Ecto neural progenitor cell (in vitro differentiated cells): ENCODE measurements at places on chromosomes 6 and 20.

DNA sequence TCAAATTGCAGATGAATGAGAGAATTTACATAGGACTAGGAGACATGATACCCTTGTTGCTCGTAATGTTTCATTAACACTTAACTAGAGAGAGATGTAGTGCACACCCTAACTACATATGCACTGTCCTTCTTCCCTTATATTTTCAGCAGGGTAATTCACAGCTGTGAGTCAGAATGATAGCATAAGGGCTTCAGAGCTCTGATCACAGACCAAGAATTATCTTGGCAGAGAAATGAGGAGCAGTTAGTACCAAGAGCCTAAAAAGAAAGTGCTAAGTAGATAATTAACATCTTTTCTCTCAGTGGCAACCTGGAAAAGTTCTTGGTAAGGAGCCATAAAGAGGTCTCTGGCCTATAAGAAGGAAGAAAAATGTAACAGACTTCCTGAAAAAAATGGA, 35.8 kb downstream of the GRIK2 start:
- DNase-seq, result no peak

DNA sequence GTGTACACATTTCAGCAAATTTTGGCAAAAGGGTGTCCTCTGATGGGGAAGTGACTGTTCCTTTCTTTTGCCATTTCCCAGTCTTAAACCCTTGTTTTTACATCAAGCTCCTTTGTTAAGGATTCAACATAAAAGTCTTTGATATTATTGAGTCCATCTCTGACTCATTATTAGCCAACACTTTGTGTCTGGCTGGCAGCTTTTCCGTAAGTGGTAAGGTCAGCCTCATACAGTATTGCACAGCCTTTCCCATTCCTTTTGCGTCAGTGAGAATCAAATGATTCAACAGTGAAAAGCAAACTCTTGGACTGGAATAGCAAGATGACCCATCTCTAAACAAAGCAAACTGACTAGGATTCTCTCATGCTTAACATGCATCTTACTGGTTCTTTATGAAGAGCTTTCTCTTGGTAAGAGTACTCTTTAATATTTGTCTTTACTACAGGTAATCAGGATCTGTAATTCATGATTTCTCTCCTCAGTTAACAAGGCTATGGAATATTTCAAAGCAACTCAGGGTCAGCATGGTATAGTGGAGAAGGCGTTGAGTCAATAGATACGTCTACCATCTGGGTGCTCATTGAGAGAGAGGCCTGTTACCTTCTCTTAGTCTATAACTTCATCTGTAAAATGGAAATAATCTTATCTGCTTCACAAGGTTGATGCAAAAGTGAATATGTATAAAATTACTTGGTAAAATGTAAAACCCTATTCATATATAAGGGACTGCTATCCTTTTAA, 183.6 kb downstream of the PRL start:
- DNase-seq, result no peak

DNA sequence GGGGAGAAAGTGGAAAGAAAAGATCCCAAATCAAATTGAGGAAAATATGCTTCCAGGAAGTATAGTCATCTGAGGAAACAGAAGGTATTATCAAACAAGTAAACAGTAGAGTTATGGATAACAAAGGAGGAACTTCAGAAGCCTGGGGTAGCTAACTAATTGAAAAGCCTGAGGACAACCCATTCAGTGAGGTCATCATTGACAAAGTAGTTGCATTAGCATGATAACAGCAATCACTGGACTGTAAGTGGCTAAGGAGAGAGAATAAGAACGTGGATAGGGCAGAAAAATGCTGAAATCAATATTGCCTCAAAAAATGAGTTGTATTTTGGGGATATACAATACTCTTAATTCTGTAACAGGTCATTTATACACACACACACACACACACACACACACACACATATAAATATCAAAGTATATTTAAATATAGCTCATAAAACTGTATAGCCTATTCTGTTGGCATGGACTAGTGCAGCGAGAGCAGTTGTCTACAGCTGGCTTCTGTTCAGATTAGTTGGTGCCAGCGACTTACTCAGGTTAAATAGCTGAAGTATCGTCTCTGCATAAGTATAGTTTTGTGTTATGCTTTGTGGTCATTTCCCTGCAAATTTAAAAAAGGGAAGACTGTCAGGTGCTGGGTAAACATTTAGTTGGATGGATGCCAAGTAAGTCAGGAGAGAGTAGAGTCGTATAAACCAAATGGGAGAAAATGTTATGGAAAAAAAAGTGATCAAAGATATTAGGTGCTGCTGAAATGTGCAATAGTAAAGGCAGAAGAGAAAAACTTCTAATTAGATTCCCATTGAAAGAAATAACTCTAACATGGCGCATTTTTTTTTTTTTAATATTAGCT, 33.8 kb upstream of the CTAGE9 start:
- DNase-seq, result no peak

GRCh38 chr20:49631061-49631716, 63.3 kb upstream of the PTGIS start:
- DNase-seq, result no peak

DNA sequence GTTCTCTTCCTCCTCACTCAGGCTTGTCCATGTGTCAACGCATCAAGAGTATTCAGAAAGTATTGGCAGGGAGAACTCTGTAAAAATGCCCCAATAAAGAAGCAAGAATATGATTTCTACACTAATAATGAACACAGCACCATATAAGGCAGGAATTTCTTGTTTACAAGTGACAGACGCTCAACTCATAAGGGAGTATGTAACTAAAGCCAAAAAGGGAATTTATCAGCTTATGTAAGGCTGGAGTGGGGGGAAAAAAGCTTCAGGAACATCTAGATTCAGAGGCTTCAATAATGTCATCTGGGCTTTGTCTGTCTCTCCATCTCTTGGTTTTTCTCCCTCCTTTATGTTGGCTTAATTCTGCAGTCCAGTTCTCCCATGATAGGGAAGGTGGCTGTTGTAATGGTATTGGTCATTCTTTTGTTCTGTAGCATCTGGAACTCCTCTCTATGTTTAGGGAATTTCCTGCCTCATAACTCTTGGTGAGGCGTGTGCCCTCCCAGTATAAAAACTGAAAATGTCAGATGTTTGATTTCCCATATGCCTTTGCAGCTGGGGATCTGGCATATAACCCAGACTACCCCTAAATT, 125.1 kb upstream of the COL21A1 start:
- no peak for DNase-seq

GRCh38 chr20:2213401-2213800, 82.4 kb upstream of the TGM3 start:
- DNase-seq, result no peak

- DNase-seq, result no peak
These were observed 43.6 kb downstream of the CTCFL start for GRCh38 chr20:57481281-57481711.

- DNase-seq, result no peak
These were observed 190.4 kb downstream of the OGFRL1 start for GRCh38 chr6:71478834-71479541.

GRCh38 chr6:133606852-133607251, 282.1 kb upstream of the TCF21 start:
- no peak for DNase-seq

DNA sequence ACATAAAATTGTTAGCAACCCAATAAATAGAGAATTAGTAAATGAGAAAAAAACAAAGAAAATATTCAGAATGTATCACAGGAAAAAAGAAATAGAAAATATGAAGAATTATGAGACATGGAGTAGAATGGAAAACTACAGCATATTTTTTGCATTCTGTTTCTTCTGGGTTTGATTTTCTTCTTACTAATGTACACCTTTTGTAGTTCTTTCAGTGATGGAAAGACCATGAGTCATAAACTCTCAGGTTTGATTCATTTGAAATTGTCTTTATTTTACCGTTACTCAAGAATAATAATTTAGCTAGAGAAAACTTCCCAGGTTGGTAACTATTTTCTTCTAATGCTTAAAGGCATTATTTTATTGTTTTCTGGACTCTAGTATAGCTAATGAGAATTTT, 90.3 kb upstream of the TMEM170B start:
- no peak for DNase-seq

DNA sequence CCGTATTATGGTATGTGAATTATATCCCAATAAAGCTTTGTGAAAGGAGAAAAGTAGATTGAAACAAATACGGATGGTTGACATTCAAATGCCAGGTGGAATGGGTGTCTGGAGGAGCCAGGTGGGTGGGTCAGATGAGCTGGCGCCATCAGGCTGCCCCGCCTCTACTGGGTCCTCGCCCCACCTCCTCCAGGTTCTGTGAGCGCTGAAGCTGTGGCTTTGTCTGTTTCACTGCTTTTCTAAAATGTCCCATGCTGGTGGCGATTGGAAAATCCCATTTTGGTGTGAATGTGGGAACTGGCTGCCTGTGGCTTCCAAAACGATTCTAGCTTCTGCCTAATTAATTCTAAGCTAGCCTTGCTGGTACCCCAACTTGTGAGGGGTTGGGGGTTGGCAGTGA, 16.5 kb downstream of the DUSP22 start:
- DNase-seq, result no peak

DNA sequence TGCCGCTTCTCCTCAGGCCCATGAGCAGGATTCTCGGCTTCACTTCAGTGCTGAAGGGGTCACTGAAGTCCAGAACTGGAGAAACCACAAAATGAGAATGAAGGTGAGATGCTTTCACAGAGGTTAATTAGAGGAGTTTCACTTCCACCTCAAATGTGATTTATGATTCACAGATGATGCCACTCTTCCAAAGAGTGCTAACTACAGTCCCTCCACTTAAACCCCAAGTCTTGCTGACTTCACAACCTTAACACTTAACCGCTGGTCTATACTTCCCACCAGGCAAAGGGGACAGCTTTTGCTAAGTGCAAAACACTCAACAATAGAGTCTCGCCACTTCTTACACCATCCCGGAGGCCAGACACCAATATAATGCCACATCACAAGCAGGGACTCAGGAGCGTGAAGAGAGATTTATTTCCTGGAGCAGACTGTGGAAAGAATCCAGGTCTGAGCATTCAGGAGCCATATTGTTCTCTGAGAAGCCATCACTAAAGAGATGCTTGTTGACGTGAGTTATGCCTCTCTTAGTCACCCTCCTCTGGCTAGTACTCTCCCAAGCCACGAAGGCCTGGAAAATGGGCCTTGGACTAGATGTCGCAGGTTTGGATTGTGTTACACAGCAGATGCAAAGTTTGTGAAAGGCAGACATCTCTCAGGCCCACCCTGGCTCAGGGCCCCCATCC, 24.4 kb downstream of the RRAGD start:
- no peak for DNase-seq

DNA sequence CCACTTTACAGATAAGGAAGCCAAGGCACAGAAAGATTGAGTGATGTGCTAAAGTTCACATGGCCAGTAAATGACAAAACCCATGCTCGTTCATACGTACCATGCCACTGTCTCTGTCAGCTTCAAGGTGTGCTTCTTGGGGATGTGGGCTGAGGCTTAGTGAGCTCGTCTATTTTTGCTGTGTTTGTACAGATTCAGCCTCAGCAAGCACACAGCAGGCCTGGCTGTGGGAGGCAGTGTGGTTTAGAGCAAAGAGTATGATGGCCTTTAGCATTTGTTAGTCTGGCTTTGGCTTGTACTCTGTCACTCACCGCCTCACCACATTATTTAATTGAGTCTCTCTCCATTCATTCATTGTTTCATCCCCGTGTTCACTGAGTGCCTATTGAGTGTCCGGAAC, 55.3 kb downstream of the BMP6 start:
- no peak for DNase-seq

DNA sequence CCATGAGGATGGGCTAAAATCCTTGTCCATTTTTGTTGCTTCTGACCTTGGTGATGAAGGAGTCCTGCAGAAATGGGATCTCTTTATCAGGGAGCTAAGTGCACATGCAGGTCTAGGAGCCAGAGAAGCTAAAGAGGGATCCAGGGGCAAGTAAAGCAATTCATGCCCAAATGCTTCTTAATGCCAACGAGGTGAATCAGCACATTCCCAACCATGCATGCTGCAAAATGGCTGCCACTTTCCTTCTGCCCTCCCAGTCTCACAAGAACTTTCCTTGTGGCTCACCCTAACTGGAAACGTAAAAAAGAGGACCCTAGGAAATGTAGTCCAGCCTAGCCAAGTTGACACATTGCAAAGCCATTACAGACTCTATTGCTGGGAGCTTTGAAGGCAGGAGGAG, 298.4 kb downstream of the MAFB start:
- no peak for DNase-seq

DNA sequence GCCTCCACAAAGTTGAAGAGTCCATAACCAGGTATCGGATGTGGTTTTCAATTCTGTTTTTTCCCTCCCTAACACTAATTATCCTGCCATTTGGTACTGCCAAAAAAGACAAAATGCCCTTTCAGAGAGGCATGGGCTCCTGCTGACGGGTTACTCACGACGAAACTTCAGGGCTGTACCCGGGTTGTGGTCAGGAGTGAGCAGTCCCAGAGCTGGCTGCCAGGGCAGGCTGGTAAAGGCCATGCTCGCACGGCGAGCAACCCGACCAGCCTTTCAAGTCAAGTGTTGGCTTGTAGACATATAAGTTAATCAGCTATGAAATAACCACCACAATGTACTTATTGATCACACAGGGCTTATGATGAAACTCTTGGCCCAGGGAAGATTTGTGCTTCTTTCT, 152.5 kb downstream of the FOXC1 start:
- DNase-seq, result no peak

- no peak for DNase-seq
These were observed 35.3 kb downstream of the TMEM181 start for GRCh38 chr6:158595223-158595622.

GRCh38 chr6:51996296-51996947, 91.0 kb downstream of the PKHD1 start:
- no peak for DNase-seq

- DNase-seq, result no peak
These were observed 80.2 kb downstream of the ANKEF1 start for GRCh38 chr20:10115021-10115420.

GRCh38 chr6:107662333-107662732, 161.8 kb downstream of the SCML4 start:
- no peak for DNase-seq

- DNase-seq, result no peak
These were observed 1.3 kb downstream of the BTBD3 start for GRCh38 chr20:11918981-11919380.

DNA sequence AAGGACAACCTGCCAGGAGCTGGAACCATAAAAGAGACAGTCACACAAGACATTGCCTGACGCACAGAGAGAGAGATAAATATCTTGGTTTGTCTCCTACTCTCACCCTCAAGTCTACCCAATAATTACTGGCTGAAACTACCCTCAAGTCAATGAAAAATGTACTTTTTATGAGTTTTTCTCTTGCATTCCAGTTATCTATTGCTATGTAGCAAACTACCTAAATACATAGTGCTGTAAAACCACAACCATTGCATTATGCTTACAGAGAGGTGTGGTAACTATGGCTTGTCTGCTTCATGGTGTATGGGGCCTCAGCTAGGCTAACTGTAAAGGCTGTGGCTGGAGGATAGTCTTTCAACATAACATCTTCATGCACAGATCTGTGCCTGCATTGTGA, 247.8 kb downstream of the HAO1 start:
- no peak for DNase-seq
